Stimulated activated CD4-positive, alpha-beta T cell treated with anti-CD3 and anti-CD28 coated beads, Interleukin-1b, Interleukin-23, amount 100 ng/mL, for 1 hour (primary cell): ENCODE measurements at places on chromosomes 4 and X.

DNA sequence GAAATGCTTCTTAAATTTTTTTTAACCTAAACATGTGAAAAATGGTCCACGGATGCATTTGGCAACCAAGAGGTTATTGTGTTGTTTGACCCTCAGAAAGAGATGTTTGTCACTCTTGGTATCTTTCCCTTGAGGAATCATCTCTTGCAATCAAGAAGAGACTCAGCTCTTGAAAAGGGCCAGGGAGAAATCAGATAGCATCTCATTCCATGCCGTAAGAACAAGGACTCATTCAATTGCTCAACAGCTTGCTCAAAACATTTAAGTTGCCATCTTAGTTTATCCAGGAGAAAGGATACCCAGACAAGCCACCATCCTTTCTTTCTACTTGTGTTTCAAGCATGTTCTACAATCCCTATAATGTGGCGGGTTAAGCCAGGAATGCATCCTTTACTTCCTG is 209.5 kb upstream of the LNX1 start:
- DNase-seq = no peak

- no peak for DNase-seq
Measured at GRCh38 chrX:15129412-15129811, 140.5 kb downstream of the ASB9 start.

DNA sequence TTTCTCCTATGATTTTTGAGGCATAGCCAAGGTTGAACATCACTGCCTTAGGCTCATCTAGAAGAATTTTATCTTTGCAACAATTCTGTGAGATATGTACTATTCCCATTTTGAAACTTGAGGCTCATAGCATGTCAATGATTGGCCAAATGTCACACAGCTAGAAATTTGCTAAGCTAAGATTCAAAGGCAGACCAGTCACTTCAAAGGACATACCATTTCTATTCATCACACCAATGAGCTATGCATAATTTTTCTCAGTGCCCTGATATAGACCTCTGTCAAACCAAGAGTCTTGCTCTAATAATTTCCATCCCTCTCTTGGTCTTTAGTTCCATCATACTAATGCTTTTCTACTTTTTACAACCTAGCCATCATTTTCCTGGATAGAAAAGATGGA is 27.6 kb upstream of the SERTM2 start:
- DNase-seq = no peak

- no peak for DNase-seq
Measured at GRCh38 chr4:76203541-76203940, 10.1 kb downstream of the SCARB2 start.

DNA sequence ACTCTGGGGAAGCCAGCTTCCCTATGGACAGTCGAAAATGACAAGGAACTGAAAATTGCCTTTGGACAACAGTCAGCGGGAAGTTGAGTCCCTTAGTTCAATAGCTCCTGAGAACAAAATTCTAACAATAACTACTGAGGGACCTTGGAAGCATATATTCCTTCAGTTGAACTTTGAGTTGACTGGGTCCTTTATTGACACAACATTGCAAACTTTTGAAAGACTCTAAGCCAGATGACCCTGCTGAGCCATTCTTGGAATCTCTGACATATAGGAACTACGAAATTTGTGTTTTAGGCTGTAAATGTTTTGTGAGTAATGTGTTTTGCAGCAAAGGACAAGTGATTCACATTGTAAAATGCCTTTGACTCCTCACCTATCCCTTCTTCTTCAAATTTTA is 548.8 kb upstream of the LCORL start:
- no peak for DNase-seq

GRCh38 chrX:101918751-101919150 is 13.1 kb downstream of the ZMAT1 start:
- DNase-seq = no peak

DNA sequence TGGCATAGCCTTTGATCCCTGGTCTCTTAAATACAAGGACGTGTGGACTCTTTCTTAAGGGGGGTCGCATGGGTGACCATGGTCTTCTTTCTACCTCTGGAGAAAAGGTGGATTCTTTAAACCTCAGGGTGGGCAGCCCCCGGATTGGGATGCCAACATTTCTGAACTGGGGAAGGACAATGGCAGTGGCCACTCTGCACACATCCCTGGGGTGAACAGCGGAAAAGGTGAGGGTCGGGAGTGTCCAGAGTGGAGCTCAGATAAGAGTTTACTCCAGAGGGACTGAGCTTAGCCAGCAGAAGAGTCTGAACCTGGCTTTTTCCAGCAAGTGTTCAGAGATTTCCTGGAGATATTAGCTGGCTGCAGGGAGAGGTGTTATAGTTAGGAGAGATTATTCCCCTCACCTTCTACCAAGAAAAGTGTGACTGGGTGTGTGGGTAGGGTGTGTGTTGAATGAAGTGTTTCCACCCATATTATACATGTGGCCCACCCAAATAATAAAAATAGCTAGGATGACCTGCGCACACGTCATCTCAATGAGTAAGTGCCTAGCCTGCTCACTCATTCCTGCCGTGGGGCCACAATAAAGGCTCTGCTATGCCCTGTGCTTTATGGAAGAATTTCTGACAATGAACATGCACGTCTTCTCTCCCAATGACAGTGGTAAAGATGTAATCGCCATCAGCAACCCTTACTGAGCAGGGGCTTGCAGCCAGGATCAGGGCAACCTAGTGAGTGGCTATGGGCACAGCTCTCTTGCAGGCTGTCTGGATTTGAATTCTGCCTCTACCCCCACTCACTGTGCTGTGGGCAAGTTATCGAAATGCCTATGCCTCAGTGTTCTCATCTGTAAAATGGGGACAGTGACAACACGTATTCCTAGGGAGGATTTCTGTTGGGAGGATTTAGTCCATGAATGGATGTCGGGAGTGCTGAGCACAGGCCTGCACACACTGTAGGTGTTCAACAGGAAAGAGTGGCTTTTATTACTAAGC is 76.6 kb downstream of the SLC2A9 start:
- DNase-seq = no peak

DNA sequence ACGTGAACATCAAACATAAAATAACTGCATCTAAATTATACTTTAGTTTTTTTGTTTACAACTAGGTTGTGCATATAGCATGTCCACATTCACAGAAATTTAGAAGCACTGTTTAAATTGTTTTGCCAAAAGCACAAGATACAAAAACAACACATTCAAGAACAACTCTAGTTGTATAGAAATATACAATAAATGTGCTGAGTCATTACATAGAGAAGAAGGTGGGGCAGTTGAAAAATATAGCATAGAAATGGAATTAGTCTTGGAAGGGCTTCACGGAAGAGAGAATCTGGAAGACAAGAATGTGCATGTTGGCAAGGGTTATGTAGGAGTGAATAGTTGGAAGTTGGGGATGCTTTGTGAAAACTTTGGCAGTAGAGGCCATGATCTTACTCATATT is 239.0 kb upstream of the GLRA2 start:
- no peak for DNase-seq
